ENCODE measurements at places on chromosomes 7 and 10.

DNA sequence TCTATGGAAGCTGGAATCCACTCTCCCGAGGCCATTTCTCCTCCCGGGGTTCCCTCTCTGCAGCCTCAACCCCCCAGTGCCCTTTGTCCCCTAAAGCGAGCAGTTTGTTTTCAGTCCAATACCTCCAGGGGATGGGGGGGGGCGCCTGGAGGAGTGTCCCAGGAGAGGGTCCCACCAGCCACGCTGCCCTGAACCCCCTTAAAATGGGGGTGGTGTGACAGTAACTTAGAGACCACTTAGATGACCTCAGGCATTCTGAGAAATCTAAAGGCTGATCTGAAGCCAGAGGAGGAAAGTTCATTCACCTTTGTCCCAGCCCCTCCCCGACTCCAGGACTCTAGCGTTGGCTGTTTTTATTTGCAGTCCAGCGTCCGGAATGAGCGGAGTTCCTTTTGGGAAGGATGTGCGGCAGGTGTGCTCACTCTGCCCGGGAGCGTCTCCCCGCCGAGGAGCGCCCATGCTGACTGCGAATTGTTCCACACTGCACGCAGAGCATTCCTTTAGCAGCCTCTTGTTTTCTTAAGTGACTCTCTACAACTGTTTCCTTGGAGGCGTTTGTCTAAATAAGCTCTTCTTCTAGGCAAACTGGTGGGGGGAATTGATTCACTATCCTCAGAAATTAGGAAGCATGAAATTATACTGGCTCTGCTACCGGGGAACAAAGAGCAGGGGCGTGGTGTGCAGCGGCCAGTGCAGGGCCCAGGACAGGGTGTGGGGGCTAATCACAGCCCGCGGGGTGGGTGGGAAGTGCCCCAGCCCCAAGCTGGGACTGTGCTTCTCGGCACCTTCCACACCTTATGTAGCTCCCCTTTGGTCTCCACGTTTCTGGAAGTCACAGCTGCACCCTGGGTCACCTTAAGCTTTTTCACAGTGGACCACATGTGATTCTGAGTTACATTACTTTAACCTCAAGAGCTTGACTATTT lies 46.3 kb downstream of the SYPL1 start:
- no peak for DNase-seq

GRCh38 chr10:94677691-94678090 lies 5.8 kb upstream of the CYP2C18 start:
- DNase-seq: no peak

DNA sequence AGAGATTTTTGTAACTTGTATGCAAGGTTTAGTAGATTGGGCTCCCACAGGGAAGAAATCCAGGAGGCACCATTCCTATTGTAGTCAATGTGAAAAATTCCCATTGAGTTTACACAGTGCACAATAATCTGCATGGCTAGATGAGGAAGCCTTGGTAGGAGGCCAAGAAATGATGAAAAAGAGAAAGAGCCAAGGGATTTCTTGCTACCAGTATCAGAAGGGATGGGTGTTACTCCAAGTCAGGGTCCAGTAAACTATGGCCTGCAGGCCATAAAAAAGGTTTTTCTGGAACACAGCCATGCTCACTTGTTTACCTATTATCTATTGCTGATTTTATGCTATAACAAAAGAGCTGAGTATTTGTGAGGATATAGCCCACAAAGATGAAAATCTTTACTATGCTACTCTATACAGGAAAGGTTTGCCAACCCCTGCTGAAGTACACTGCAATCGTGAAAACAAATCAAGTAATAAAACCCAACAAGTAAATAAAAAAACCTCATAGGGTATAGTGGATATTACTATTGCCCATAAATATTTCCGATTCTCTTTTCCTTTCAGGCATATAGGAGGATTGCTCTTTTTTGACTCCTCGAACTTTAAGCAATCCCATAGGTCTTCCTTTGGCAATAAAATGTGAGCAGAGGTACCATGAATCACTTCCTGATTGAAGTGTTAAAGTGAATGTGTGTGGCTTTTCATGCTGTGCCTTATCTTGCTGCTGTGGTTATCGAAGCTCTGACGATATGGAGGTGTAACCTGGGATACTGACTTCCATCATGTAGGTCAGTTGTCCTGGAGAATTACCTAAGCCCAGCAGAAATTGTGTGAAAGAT lies 256.3 kb upstream of the MAGI2 start:
- DNase-seq: no peak

DNA sequence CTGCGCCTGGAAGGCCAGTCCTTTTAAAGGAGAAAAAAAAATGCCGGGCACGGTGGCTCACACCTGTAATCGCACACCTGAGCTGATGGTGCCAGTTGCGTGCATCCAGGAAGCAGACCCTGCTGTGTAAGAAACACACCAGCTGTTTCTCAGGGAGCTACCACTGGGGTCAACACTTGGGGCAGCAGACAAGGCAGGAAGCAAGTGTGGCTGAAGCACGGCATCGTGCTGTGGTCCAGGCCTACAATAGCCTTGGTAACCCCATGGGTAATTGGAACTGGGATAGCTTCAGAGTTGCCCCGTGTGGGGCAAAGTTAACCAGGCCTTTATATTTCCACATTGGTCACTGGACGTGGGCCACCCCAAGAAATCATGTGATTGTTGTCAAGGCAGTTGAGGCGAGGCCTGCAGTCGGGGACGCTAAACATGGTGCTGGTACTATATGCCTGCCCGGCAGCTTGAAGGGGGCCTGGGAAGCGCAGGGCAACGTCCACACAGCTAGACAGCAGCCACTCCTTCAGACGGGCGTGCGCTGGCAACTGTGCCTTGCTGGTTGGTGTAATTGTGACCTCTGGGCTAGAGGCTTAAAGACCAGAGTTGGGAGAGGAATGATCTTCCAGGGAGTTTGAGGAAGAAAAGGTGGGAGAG lies 2.5 kb upstream of the TACR2 start:
- DNase-seq: no peak

GRCh38 chr10:84224411-84225028 lies 824 bp downstream of the LRIT2 start:
- DNase-seq: no peak

- DNase-seq: no peak
Observed at GRCh38 chr10:59945590-59945989, 39.2 kb upstream of the CCDC6 start.

- DNase-seq: no peak
Observed at GRCh38 chr10:101570428-101571270, 17.4 kb downstream of the POLL start.

GRCh38 chr7:42219447-42219846 lies 17.6 kb downstream of the GLI3 start:
- no peak for DNase-seq

- no peak for DNase-seq
Observed at GRCh38 chr7:55081472-55082227, 62.8 kb downstream of the EGFR start.

DNA sequence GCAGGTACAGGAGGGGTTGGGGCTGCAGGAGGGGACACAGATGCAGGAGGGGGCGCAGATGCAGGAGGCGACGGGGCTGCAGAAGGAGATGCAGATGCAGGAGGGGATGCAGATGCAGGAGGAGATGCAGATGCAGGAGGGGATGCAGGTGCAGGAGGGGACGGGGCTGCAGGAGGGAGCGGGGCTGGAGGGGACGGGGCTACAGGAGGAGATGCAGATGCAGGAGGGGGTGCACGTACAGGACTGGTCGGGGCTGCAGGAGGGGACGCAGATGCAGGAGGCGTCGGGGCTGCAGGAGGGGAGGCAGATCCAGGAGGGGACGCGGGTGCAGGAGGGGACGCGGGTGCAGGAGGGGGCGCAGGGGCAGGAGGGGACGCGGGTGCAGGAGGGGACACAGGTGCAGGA lies 66.5 kb downstream of the VWA2 start:
- DNase-seq: no peak

DNA sequence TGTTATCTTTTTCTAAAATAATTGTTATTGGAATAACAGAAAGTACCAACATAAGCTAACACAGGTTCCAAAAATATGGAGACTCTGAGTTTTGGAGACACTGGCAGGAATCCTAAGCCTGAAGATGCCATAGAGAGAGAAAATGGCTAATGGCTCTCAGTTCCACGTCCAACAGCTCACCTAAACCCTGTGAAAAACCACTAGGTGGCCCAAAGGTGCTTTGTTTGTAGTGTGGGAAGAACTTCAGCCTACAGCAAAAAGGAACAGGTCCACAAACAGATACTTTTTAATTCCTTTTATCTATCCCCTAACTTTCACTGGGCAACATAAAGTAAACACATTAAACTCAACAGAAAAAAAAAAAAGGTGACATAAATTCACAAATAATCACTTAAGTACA lies 272.3 kb downstream of the SEMA3D start:
- DNase-seq: no peak

DNA sequence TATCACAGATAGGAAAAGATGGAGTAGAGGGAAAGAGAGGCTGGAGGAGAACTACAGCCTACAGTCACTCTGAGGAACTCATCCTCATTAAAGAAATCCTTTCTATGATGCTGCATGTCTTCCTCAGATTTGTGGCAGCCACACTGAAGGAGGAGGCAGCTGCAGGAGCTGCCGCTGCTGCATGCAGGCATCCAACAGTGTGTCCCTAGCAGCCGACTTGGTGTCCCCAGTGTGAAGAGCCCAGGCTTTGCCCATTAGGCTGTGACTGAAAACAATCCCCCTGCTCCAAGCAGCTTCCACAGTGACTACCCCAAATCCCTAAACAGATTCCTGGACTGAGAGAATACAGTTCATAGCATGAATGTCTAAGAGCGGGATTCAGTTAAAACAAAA lies 23.1 kb downstream of the SKIDA1 start:
- no peak for DNase-seq

GRCh38 chr10:30750971-30751677 lies 121.6 kb upstream of the LYZL2 start:
- no peak for DNase-seq

DNA sequence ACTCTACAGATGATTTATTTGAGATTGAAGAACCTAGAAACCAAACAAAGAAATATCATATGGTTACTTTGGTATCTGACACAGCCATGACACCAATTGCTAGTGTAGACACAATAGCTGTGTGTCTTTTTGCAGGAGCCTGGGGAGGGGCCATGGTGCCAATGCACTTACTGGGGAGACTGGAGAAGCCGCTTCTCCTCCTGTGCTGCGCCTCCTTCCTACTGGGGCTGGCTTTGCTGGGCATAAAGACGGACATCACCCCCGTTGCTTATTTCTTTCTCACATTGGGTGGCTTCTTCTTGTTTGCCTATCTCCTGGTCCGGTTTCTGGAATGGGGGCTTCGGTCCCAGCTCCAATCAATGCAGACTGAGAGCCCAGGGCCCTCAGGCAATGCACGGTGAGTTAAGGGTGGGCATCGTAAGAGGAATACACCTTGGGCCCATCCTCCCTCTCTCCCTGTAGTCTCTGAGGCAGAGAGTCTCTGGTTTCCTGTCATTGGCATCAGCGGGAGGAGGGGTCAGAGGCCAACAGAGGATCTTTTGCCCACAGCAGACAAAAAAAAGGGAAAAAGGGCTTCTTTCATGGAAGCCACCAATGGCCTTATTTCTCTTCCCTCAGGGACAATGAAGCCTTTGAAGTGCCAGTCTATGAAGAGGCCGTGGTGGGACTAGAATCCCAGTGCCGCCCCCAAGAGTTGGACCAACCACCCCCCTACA lies 1.2 kb downstream of the TMEM139 start:
- DNase-seq: no peak

- no peak for DNase-seq
Observed at GRCh38 chr7:81419731-81420130, 350.1 kb downstream of the HGF start.

DNA sequence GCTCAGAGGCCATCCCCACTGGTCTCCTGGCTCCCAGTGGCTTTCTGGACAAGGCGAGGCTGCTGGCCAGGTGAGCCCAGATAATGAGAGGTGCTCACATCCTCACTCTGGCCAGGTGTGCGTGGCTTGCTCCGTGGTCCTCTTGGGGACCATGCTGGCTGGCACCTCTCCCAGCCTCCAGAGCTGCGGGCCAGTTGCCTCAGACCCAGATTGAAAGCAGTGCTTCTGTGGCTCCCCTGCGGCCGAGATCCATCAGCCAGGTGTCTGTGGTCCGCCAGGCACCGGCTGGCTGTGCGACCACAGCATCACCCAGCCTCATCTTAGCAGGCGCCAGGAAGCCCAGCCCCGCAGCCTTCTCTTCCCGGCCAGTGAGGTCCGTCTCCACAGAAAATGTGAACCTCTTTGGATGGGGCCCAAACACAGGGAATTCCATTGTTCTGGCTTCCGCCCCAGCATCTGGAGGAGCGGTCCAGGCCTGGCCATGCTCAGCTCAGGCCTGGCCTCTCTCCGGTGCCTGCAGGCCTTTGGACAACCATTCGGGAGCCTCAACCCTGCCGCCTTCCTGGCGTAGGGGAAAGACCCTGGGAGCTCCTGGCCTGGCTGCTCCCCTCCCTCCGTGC lies 5.2 kb upstream of the TTYH3 start:
- no peak for DNase-seq

DNA sequence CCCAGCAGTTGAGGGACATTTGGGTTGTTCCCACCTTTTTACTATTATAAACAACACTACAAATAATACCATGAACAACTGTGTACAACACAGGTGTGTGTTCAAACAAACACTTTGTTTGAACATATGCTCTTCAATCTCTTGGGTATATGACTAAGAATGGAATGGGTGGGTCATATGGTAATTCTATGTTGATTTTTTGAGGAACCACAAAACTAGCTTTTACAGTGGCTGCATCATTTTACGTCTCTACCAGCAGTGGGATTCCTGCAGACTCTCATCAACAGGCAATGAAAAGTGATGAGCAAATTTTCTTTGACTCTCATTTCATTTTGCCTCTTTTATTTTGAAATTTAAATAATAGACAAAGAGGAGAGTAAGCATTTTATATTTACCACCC lies 116.9 kb upstream of the KLF14 start:
- DNase-seq: no peak

DNA sequence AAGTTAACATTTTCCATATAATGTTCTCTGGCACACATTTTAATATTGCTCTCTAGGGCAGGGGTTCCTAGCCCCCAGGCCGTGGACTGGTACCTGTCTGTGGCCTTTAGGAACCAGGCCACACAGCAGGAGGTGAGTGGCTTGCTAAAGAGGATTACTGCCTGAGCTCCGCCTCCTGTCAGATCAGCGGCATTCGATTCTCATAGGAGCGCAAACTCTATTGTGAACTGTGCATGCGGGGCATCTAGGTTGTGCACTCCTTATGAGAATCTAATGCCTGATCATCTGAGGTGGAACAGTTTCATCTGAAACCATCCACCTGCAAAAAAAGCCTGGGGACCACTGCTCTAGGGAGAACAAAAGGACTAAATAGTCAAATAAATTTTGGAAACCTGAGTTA lies 65.7 kb downstream of the EXOC6 start:
- no peak for DNase-seq

GRCh38 chr7:95491634-95492314 lies 6.0 kb downstream of the ASB4 start:
- no peak for DNase-seq

- DNase-seq: no peak
Observed at GRCh38 chr7:6654842-6655610, 17.9 kb downstream of the ZNF316 start.

- DNase-seq: no peak
Observed at GRCh38 chr7:92266415-92267241, 20.9 kb downstream of the ANKIB1 start.
